ENCODE measurements at places on chromosomes 3 and 15.

DNA sequence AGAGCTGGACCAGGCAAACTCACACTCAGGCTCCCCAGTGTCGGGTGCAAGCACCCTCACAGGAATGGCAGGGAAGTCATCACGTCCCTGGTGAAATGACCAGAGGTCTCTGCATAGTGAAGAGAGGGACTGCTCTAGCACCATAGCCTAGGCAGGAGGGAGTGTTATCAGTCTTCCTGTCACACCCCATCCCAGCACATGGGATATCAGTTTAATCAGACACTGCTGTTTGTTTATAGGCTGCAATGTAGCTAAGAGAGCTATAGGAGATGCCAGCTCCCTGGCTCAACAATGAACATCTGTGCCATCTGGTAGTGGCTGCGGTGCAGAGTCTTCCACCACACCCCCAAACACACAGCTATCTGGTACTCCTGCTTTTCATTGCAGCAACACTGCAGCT lies 776.6 kb downstream of the ZNF385D start:
- no peak for DNase-seq

DNA sequence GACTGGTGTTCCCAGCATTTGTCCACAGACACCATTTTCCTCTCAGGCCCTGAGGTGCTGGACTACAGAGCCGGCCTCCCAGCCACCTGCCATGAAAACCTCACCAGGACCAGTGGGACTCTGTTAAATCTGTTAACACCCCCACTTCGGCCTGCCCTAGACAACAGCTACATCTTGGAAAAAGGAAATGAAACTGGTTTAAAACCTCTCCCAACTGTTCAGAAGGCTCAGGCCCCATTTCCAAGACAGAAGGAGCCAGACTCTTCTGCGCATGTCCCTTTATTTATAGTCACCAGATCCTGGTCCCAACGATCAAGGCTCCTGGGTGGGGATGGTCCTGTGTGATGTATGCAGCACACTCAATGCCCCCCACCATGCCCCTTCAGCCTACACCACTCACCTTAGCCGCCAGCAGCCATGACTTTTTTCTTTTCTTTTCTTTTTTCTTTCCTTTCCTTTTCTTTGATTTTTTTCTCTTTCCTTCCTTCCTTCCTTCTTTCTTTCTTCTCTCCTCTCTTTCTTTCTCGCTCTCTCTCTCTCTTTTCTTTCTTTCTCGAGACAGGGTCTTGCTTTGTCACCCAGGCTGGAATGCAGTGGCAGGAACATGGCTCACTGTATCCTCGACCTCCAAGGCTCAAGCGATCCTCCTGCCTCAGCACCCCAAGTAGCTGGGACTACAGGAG lies 25.5 kb upstream of the FLNB start:
- DNase-seq = no peak

DNA sequence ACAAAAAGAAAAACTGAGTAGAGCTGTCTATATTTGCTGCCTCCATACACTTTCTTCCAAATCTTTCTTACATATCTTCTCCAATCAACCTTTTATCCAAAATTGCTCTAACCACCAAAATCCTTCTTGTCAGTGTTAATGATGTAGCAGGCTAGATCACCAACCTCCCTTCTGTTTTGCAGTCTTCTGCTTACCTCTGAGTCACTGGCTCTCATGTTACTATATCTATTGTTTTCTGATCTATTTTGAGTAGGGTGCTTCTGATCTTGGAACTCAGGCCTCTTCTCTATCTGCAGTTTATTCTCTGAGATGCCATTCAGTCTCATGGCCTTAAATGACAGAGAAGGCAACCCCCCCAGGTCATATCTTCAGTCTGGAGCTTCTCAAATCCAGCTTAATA lies 26.3 kb upstream of the AADAC start:
- DNase-seq = no peak

DNA sequence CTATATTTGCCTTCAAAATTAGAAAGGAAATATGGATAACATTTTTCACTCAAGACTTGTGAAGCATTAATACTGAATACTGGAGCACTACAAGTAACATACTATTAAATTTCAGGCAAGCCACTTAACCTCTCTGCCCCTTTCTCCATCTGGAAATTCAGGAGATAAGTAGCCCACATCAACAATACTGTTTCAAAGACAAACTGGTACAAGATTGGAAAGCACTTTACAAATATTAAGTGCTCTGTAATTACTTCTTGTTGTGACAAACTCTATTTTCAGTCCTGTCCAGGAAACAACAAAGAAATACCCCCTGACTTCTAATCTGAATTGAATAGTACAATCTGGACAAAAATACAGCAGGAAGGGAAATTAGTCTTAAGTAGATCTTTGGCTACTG lies 49.3 kb downstream of the TMEM212 start:
- DNase-seq = no peak

DNA sequence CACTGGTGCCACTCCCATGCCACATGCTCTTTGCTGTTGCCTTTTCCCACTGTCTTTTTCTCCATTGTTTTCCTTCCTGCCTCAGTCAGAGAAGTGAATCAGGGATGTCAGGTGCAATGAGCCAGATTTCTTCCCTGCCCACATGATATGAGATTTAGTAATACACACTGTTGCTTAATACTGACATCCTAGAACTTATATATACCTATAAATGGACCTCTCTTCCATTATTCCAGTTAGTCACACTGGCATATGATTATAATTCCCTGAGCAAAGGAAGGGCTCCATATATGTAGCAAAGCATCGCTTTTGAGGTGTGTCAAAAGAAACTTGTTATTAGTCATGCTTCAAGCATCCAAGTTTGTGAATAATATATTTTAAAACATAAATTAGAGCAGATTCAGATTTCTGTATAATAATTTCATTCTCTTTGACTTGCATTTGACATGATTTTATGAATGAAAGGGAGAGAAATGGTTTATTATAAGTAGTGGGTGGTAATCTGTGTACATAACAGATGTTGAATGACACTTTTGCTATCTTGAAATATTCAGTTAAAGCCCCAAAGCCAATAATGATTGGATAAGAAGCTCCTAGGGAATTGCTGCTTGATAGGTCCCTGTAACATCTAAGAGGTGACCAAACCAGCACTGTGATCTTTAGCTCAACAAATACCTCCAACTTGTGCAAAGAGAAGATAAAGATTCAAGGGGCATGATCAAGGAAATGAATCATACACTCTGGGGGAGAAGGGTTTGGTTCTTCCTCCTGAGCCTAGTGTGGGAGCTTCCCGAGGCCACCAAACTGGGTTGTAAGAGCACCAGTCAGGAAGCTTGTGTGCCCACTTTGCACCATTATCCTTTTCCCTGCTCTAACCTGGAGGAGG lies 48.6 kb downstream of the CHST2 start:
- DNase-seq = no peak

GRCh38 chr15:90031231-90031791 lies 30.2 kb downstream of the ZNF710 start:
- DNase-seq = no peak

Data from GOT3 (cell line).